Fibroblast of lung (primary cell): ENCODE measurements at places on chromosomes 7 and 10. TPM values are rescaled to one million over a fixed set of nuclear protein-coding genes. Genes with fewer than 3 reads are reported as not detected.

DNTT gene
- not detected in 2 replicates for total RNA-seq

SLC25A13 gene
- 6.9 TPM in 2 replicates for total RNA-seq

GCK gene
- 0.77 and 1.7 TPM in 2 replicates for total RNA-seq

SERPINE1 gene
- 41.3 and 167 TPM in 2 replicates for total RNA-seq

SLC16A12 gene
- under 0.01 TPM in 2 replicates for total RNA-seq

TACC2 gene
- total RNA-seq: 4.6 and 7.6 TPM in 2 replicates

FAM13C gene
- 3.9 and 5.9 TPM in 2 replicates for total RNA-seq

PDE6C gene
- total RNA-seq: not detected in 2 replicates

MORN4 gene
- total RNA-seq: 6.4 and 13.4 TPM in 2 replicates

WNT8B gene
- total RNA-seq: not detected in 2 replicates

TMEM209 gene
- 9.5 and 9.7 TPM in 2 replicates for total RNA-seq

CPA1 gene
- total RNA-seq: under 0.01 TPM in 1 of 2 replicates, not detected in the other

COL28A1 gene
- under 0.01 and 0.17 TPM in 2 replicates for total RNA-seq

PPP1R17 gene
- total RNA-seq: not detected in 2 replicates

ITPRID1 gene
- total RNA-seq: not detected in 2 replicates

COMTD1 gene
- 5.6 and 8.3 TPM in 2 replicates for total RNA-seq
